ENCODE measurements at places on chromosomes 4 and X.

GRCh38 chrX:133793626-133794025 is 191.8 kb downstream of the GPC3 start:
- no peak for DNase-seq

DNA sequence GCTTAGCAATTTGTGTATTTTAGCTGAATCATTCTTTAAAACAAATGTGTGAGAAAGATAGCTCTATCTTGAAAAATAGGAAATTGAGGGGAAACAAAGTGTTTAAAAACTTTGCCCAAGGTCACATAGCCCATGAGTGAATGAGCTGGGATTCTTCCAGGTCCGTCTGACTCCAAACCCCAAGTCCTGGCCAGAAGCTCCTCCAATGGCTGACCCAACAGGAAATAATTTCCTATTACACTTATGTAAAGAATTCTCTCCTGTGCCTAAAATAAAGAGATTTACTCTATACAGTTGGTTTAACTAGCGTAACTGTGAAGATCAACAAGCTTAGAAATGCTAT is 287.6 kb downstream of the ARHGAP24 start:
- DNase-seq, result peak; percentile 79

GRCh38 chrX:46354481-46354880 is 190.7 kb downstream of the ZNF674 start:
- no peak for DNase-seq

DNA sequence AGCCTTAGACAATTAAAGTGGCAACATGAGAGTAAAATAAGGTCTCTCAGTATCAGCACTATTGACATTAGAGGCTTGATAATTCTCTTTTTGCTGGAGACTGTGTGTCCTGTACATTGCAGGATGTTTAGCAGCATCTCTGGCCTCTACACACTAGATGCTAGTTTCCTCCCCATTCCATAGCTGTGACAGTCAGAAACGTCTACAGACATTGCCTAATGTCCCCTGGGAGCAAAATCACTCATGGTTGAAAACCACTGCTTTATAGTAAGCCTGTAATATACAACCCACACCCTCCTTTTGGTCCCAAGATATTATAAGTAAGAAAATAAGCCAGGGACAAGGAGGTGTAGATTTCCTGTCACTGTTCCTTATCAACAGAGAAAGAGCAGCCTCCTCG is 166.0 kb downstream of the FRMPD4 start:
- DNase-seq, result no peak

DNA sequence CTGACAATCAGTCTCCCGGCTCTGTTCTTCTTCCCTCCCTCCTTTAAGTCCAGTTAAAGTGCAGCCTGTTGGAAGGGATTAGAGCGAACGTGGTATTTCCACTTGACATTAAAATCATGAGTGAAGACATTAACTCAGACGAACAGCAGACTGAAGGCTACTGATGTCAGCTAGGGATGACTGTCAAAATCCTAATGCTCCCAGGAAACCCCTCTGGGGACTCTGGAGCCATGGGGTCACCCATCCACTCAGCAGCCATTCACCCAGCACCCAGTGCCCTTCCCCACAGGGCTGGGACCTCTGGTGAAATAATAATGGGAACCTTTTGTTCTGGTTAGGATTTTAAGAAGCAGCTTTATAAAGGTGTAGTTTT is 113.9 kb downstream of the DRD5 start:
- no peak for DNase-seq

DNA sequence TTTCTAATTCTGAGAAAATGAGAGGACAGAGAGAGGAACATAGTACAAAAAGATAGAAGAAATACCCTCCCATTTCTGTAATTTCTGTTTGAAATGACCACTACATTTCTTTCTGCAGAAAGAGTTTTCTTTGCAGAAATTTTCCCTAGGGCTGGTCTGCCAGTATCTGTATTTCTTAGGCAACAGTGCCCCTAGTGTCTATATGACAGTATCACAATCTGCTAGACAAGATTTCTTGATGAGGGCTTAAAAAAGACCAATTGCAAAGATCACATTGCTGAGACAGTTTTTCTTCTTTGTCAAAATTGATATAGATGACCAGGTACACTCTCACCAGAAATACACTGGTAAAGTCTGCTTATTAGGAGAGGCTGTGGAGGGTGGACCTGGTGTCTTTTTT is 81.0 kb upstream of the ZDHHC15 start:
- DNase-seq, result peak; percentile 18

GRCh38 chr4:132417220-132417619 is 731.9 kb upstream of the PCDH10 start:
- DNase-seq, result no peak

DNA sequence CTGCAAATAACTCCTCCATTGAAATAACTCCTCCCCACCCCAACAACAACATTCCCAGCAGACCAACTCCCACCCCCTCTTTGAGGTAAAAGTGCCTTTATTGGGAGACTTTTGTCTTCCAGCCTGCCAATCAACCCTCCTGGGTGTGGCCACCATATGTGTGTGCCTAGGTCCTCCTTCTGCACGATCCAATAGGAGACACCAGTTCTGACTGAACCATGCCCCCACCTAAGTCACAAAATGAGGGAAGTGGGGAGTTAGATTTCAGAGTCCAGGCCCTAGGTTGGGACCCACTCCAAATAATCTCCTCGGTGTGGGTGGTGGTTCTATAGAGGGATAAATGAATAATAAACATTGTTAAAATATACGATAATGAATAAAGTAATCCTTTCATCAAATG is 3.0 kb downstream of the PLP2 start:
- DNase-seq, result no peak

DNA sequence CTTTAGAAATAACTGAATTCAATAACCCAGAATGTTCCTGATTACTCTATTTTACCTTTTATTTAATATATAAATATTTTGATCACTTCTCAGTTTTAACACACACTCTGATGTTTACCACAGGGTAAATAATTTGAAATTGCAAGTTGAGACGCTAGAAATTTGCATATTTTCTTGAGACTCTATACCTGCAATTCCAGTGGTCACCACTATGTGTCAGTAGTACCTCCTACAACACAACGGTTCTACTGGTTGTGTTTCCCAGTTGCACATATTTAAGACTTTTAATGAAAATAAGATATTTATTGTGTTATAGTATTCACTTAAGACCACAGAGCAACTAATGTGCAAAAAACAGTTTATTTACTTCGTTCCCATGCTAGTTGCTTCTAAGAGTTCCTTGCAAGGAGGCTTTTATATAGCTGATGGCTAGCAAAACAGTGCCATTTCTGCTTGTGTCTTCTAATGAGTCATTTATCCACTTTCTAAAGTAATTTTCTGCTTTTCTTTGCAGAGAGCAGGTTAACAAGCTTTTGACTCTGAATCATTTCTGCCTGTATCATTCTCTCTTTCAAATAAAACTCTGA is 98.9 kb upstream of the PDLIM3 start:
- no peak for DNase-seq

DNA sequence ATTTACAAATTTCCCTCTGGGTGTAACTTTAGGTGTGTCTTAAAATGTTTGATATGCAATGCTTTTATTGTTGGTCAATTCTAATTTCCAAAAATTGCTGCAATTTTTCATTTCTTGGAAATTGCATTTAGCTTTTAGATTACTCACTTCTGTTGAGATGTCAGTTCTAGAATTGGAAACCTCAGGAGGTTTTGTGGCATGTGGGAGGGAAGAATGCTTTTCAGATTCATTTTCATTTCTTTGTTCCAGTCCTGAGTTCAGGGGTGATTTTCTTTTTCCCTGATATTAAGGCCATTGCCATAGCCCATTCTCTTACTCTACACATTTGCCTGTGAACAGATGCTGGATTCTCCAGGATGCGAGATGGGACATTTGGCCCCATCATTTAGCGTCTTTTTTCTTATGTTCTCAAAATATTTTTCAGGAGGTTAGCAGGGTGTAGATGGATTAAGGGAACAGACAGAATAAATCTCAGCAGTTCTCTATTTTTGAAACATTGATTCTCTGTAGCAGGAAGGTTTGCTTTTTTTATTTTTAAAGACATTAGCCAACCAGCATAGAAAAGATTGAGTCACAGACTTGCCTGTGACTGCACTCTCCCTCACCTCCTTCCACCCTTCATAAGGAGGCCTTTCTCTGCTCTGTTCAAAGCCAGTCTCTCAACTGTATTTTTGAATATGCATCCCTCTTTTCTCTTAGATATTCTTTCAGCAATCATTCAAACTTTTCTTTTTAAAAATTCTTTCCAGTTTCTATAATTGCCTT is 238.4 kb upstream of the ANXA3 start:
- no peak for DNase-seq
